Keratinocyte (primary cell): ENCODE measurements at places on chromosomes 2 and 18.

- H3K36me3 ChIP-seq, result no peaks in the 10 kb centered on the region
- H3K27me3 ChIP-seq, result no peaks in the 10 kb centered on the region
- H3K27ac ChIP-seq, result no peak within 1 kb of the TSS
- H3K4me3 ChIP-seq, result no peak within 1 kb of the TSS
- no peaks in the 10 kb centered on the region for H3K4me1 ChIP-seq
- no peak for DNase-seq
These were observed at the start of gene PSMA8 for GRCh38 chr18:26133652-26134051. PSMA8 (plus strand) TSS chr18:26133869; CDS start chr18:26133966, 97 bp downstream.

DNA sequence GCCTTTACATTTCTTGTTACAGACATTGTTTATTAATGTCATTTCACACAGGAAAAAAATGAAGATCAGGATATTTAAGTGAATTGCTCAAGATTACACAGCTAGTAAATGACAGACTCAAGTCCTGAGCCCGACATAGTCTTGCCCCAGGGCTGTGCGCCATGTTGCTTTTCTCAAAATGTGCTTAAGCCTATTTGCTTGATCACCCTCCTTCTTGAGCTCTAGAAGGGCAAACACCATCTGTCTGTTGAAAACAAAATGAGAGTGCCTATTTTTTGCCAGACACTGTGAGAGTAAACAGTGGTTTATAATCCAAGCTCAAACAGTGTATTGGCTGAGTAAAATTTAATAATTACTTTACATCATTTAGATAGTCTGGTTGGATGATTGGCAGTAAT is 34.8 kb upstream of the HNMT start:
- H3K4me3 ChIP-seq, result no peak overlapping the region
- H3K27me3 ChIP-seq, result no peaks in the 10 kb centered on the region
- no peak for DNase-seq
- H3K4me1 ChIP-seq, result peaks cover 6% of the 10 kb centered on the region

GRCh38 chr2:66070721-66071602 is 364.0 kb upstream of the MEIS1 start:
- H3K4me1 ChIP-seq, result no peaks in the 10 kb centered on the region
- H3K4me3 ChIP-seq, result no peak overlapping the region
- no peaks in the 10 kb centered on the region for H3K36me3 ChIP-seq
- H3K27ac ChIP-seq, result no peak overlapping the region

- H3K4me1 ChIP-seq, result no peaks in the 10 kb centered on the region
- DNase-seq, result no peak
- H3K27me3 ChIP-seq, result no peaks in the 10 kb centered on the region
- no peak overlapping the region for H3K4me3 ChIP-seq
These were observed 19.9 kb upstream of the TMEM131 start for GRCh38 chr2:98015671-98016070.

DNA sequence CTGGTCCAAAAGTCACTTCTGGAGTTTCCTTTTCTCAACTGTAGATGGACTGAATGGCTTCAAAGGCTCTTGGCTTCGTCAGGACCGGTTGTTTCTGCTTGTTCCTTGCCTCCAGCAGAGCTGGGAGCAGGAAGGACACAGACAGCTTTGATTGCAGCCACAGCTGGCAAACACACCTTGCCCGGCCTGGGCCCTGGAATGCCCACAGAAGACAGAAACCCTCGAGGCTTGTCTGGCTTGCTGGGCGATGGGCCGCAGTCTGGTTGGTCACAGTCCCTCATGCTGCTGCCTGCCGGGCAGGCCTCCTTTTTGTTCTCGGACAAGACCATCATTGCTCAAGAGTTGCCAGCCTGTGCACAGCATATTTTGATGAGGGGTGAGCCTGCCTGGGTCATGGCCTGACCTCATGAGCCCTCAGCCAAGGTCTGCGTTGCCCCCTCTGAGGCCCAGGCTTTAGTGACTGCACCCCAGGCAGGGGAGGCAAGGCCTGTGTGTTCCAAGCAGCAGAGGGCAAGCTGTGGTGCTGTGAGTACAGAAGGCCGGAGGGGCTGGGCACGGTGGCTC is 37.8 kb downstream of the ATP6V1C2 start:
- no peak overlapping the region for H3K4me3 ChIP-seq
- no peak overlapping the region for H3K27ac ChIP-seq
- DNase-seq, result no peak
- no peaks in the 10 kb centered on the region for H3K36me3 ChIP-seq

- H3K27me3 ChIP-seq, result no peaks in the 10 kb centered on the region
- DNase-seq, result no peak
- no peak overlapping the region for H3K4me3 ChIP-seq
- no peaks in the 10 kb centered on the region for H3K4me1 ChIP-seq
These were observed 322.1 kb upstream of the CHAC2 start for GRCh38 chr2:53445383-53446070.
